ENCODE measurements at places on chromosomes 11 and 22.

DNA sequence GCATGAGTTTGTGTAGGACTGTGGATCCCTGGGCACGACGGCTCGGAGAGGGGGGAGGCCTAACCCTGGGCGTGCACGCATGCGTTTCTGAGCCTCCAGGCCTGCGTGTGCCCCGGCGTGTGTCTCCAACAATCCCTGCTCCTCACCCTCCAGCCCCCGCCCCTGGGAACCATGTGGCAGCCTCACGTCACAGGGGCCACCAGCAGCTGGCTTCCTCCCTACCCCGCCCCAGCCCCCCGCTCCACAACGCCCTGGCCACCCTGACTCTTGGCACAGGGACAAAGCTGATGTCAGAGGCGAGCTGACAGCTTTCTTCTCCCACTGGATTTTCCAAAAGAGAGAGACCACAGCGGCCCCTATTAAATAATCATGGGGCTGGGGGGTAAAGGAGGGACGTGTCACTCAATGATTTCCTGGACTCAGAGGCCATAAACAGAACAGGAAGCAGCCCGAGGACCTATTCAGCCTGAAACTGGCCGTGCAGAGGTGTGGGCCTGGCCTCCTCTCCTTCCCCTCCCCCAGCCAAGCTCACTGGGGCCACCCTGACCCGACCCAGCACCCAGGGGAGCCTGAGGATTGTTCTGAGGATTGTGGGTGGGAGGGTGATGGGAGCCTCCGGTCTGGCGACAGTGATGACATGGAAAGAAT is 6.8 kb upstream of the LIF start:
- no peak for DNase-seq

- DNase-seq, result no peak
These were observed 11.0 kb upstream of the MS4A6A start for GRCh38 chr11:60193687-60194433.

DNA sequence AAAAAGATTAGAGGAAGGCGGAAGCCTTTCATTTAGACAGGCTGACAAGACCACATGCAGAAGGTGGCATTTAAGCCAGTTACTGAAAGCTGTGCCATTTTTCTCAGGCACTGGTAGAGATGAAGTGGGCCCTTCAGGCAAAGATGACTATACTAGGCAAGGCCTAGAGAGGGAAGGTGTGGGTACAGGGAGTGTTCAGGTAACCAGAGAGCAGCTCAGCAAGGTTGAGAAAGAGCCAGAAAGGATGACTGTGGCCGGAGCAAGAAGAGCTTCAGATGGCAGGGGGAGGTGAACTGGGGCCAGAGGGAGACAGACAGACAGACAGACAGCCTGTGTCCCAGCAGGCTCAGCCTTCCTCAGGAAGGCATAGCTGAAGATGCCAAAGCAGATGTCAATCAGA is 88.1 kb upstream of the NARS2 start:
- DNase-seq, result no peak

GRCh38 chr11:131454490-131454889 is 84.1 kb downstream of the NTM start:
- no peak for DNase-seq

- no peak for DNase-seq
These were observed 58.9 kb upstream of the MYEOV start for GRCh38 chr11:69234740-69235710.

GRCh38 chr22:20399866-20400605 is 6.1 kb downstream of the ZNF74 start:
- DNase-seq, result no peak

DNA sequence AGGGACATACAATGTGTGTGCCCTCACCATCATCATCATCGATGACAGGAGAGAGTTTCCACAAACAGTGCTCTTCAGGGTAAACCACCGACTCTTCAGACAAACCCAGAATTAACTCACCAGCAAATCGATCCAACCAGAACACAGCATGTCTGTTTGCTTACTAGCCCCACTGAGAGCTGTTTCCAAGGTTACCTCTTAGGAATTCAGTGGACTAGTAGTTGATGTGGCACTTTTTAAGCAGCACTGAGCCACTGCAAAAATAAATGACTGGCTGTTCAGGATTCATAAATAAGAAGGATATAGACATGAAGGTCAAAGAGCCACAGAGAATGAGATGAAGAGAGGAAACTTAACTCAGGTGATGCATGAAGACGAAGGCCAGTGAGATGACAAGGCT is 83.1 kb downstream of the PARVA start:
- DNase-seq, result no peak

GRCh38 chr22:36073476-36073875 is 44.9 kb upstream of the RBFOX2 start:
- DNase-seq, result no peak

GRCh38 chr22:32570501-32570900 is 95.9 kb downstream of the FBXO7 start:
- DNase-seq, result no peak

- DNase-seq, result no peak
These were observed 75.4 kb downstream of the MYEOV start for GRCh38 chr11:69369210-69369825.

DNA sequence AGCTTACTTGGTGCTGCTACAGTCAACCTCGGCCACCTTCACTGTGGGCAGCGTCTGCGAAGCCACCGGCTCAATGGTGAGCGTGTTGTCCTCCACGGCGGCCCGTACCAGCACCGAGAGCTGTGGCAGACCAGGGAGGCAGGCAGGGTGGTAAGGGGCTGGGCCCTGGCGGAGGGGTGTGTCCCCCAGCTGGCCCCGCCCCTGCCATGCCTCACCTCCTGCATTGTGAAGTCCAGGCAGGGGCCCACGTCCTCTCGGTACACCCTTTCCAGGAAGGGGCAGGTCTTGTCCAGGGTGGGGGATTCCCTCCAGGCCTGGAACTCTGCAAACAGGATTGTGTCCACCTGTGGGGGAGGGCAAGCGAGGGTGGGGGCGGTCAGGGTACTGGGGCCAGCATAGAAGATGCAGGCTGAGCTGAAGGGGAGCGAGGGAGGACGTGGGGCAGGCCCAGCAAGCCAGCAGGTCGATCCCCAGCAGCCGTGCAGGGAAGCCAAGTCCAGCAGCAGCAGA is 12.8 kb downstream of the RAB3IL1 start:
- DNase-seq, result no peak

DNA sequence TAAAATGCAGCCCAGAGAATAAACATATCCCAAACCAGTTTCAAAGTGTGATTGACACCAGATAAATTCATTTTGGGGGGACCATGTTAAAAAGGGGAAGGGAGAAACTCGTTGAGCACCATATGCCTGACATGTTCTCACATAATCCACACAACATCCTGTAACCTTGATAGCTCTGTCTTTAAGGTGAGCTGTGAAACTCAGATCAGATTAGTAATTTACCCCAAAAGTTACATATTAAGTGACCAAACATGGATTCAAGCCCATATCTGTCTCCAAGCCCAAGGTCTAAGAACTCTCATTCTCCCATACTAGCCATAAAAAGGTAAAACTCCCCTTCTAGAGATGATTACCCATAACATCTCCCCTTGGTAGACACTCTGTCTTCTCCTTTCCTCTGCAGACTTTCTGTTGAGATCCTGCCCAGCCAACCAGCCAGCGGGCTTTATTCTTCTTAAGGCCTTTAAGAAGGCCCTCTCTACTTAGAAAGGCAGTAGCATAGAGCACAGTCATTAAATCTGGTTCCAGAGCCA is 150.7 kb downstream of the CCDC34 start:
- no peak for DNase-seq

GRCh38 chr11:84465040-84465439 is 1162.1 kb downstream of the DLG2 start:
- DNase-seq, result no peak

DNA sequence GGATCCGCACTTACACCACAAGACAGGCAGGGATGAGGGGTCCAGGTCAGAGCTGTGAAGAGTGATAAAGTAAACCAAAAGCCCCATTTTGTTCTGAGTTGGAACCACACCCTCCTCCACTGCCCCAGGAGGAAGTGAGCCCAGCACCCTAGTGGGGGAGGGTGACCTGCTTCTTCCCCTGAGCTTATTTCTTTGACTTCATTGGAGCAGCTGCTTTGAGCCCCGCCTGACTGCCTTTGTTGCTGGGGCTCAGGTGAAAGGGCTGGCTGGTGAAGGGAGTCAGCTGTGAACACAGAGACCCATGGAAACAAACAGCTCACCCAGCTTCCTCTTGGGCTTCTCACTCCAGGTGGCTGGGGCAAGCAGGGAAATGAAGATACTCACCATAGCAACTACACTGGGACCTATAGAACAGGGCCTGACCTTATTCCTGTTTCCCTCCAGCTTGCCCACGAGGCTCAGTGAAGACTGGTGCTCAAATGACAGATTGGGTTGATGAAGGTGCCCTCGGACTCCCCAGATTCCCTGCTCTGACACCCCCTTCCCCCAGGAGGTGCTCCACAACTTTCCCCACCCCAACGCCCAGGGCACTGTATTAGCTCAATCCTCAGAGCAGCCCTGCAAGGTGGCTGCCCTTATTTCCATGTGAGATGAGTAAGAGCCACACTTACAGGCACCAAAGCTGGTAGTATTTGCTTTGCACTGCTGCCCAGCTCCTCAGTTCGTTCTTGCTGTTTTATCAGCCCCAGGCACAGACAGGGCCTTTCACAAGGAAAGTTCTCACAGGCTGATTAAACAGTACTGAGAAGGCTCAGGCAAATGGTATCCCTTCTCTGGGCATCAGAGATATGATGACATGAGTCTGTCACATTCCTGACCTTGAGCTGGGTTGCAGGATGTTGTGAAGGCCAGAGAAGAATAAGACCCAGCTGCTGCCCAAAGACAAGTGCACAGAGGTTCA is 2.4 kb downstream of the UCP2 start:
- no peak for DNase-seq

DNA sequence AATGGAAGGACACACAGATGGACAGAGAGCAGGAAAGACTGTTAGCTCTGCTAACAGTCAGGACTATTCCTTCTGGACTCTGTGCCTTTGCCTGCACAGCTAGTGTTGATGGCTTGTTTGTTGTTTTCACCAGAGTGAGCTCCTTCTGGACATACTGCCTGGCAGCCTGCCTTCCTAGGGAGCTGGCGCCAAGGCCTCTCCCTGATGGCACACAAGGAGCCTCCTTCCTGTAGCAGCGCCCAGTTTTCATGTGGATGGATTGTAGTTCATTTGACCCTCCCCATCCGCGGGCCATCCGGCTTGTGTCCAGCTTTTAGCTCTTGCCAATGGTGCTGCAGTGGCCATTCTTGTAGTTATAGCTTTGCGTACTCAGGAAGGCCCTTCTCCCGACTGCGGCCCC is 16.6 kb upstream of the BCR start:
- DNase-seq, result no peak

GRCh38 chr11:56698795-56699194 is at the start of gene OR9G1:
Gene OR9G1, plus strand, starts transcription at chr11:56699095. Its CDS starts 1,293 bp downstream, at chr11:56700388.
- no peak for DNase-seq

DNA sequence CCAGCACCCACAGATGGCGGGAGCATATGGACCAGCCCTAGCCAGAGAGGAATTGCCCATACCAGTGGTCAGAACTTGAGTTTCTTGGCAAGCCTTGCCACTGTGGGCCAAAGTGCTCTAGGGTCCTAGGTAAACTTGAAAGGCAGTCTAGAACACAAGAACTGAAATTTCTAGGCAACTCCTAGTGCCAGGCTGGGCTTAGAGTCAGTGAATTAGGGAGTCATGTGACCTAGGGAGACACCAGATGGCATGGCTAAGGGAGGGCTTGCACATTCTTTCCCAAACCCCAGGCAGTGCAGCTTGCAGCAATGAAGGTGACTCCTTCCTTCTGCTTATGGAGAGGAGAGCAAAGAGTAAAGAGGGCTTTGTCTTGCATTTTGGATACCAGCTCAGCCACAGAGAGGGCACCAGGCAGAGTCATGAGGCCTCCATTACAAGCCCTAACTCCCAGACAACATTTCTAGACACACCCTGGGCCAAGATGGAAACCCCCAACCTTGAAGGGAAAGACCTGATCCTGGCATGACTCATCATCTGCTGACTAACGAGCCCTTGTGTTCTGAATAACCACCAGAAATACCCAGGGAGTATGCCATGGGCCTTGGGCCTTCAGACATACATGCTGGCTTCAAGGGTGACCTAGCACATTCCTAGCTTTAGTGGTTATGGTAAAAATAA is 19.2 kb upstream of the OR56A3 start:
- DNase-seq, result no peak

GRCh38 chr22:50303848-50304527 is 3.5 kb downstream of the PLXNB2 start:
- DNase-seq, result no peak

- no peak for DNase-seq
These were observed 240.3 kb downstream of the FAM76B start for GRCh38 chr11:95549301-95549700.

- no peak for DNase-seq
These were observed 38.1 kb upstream of the CSNK2A3 start for GRCh38 chr11:11391169-11391568.

GRCh38 chr11:99117603-99118002 is 96.9 kb downstream of the CNTN5 start:
- no peak for DNase-seq

DNA sequence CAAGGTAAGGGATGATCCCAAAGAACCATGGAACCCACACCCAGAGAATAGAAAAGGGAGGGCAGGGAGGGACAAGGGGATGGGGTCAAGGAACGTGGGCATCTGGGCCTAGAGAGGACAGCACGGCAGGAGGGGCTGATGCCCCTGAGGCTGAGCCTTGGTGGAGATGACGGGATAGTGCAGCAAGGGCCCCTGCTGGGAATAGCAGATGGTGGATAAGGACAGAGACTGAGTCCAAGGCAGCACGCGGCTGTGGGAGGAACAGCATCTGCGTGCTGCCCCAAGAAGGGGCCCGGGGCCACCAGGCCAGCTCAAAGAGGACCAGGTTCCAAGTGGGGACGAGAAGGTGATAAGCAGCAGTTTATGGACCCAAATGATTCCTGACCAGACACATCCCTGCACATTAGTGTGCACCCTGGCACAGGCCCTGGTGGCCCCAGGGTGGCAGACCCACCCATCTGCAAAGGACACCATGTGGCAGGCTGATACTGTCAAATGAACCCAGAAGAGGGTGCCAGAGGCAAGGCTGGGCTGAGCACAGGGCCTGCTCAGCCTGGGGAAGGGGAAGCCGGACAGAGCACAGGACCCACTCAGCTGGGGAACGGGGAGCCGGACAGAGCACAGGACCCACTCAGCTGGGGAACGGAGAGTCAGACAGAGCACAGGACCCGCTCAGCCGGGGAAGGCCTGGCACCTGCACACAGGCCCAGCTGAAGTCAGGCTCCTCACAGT is 12.8 kb upstream of the TESMIN start:
- no peak for DNase-seq

GRCh38 chr22:45268167-45268957 is 16.4 kb upstream of the UPK3A start:
- no peak for DNase-seq

GRCh38 chr11:74647831-74648230 is 55.4 kb downstream of the POLD3 start:
- no peak for DNase-seq

DNA sequence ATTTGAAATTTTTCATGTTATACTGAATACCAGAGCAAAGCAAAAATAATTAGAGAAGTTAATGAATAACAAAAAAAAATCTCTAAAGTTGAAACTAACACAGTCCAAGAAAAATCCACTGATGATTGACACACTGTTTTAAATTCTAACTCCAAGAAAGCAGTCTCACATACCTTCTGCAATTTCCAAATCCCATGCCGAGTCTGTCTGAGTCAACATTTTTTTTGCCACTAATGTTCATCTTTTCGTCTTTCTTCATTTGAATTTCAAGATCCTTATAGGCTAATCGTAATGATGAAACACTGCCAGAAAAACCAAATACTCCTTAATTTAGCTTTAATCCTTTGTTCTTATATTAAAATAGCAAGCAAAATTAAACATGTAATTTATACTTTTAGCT is 39.5 kb downstream of the ARFGAP3 start:
- no peak for DNase-seq

- no peak for DNase-seq
These were observed 528 bp downstream of the FAT3 start for GRCh38 chr11:92225125-92225567.

GRCh38 chr11:57751676-57752253 is at the start of gene BTBD18:
Gene BTBD18, minus strand, starts transcription at chr11:57751819. Its CDS starts 631 bp downstream, at chr11:57751188.
- DNase-seq, result no peak

Data from forelimb muscle (tissue), 1 donor.